ENCODE measurements at places on chromosomes 4 and X. TPM values are rescaled to one million over a fixed set of nuclear protein-coding genes. Genes with fewer than 3 reads are reported as not detected.

- peak overlapping the region; percentile 24 for H3K27ac ChIP-seq
- no peaks in the 10 kb centered on the region for H3K36me3 ChIP-seq
- H3K4me3 ChIP-seq: peak overlapping the region; percentile 72
- DNase-seq: peak; percentile 62
- no peaks in the 10 kb centered on the region for H3K27me3 ChIP-seq
These were observed 25.5 kb downstream of the TBC1D19 start for GRCh38 chr4:26609391-26609790.

- peaks cover 6% of the 10 kb centered on the region for H3K27me3 ChIP-seq
- no peak overlapping the region for H3K4me3 ChIP-seq
- DNase-seq: no peak
- no peaks in the 10 kb centered on the region for H3K4me1 ChIP-seq
These were observed 187.0 kb downstream of the MID1IP1 start for GRCh38 chrX:38988301-38988700.

GRCh38 chrX:18415386-18415785 lies 10.0 kb upstream of the CDKL5 start:
- H3K4me3 ChIP-seq: no peak overlapping the region
- no peak for DNase-seq
- no peaks in the 10 kb centered on the region for H3K27me3 ChIP-seq
- no peak overlapping the region for H3K27ac ChIP-seq
- H3K36me3 ChIP-seq: no peaks in the 10 kb centered on the region

DNA sequence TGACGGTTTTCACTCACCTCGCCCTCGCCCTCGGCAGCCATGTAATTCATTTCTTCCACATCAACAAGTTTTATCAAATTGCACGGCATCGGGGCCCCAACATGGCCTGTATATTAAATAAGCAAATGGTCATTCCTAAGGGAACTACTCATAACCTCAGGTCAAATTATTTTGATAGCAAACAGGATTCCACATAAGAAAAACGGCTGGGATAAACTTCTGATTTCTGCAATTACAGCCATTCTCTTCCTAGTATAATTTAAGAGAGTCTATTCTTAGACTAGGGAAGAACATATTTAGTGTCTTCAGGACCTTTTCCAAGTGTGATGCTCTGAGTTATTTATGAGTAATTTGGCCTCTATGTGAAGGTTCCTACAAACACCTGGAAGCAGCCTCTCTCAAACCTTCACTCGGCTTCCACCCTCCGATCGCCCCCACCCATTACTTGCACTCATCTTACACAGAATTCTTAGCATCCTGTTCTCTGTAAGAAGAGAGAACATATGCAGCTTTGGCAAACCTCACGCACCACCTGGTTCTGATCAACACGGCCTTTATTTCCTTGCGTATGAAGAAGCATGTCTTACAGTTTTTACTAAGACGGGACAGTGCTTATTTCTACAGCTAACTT lies 29.4 kb upstream of the CENPU start:
- peak overlapping the region; percentile 22 for H3K27ac ChIP-seq
- H3K4me1 ChIP-seq: peaks cover 11% of the 10 kb centered on the region
- no peaks in the 10 kb centered on the region for H3K27me3 ChIP-seq
- no peak for DNase-seq
- peaks cover 24% of the 10 kb centered on the region for H3K36me3 ChIP-seq
- no peak overlapping the region for H3K4me3 ChIP-seq

DNA sequence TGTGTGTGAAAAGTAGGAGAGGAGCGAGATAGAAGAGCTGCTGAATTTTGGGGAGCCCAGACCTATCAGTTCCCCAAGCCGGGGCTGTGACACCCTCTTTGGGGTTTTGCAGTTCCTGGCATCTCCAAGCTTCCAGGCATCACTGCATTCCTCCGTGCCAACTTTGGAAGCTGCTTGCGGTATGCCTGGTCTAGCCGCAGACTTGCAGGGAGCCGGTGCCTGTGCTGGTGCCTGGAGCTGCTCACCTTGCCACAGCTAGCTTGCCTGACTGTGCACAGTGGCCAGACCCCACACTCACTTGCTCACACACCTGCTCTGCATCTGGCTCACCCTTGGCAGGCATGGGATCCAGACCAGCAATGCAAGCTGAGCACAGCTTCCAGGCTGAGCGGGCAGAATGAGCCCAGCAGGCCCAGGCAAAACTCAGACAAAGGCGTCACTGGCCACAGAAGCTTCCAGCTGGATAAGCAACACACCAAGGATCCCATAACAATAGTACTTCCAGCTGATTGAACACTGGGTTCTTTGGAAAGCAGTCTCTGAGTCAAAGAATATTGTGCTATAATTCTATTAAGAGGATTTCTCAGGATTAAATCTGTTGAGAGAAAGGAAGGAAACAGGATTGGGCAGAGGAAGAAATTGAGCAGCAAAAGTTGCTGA lies 390.9 kb downstream of the TEX13C start:
- no peak overlapping the region for H3K4me3 ChIP-seq
- H3K27me3 ChIP-seq: no peaks in the 10 kb centered on the region
- no peak overlapping the region for H3K27ac ChIP-seq
- no peaks in the 10 kb centered on the region for H3K36me3 ChIP-seq
- H3K4me1 ChIP-seq: no peaks in the 10 kb centered on the region

- H3K4me3 ChIP-seq: no peak overlapping the region
- no peak for DNase-seq
- no peak overlapping the region for H3K27ac ChIP-seq
- H3K4me1 ChIP-seq: no peaks in the 10 kb centered on the region
- peaks cover 68% of the 10 kb centered on the region for H3K27me3 ChIP-seq
These were observed 403 bp downstream of the PHOX2B start for GRCh38 chr4:41748074-41748570.

GRCh38 chrX:7515681-7516413 lies 327.1 kb upstream of the VCX start:
- no peaks in the 10 kb centered on the region for H3K36me3 ChIP-seq
- H3K27ac ChIP-seq: no peak overlapping the region
- H3K4me1 ChIP-seq: no peaks in the 10 kb centered on the region
- H3K4me3 ChIP-seq: no peak overlapping the region

GRCh38 chr4:151957153-151957552 lies 196.3 kb upstream of the GATB start:
- H3K4me1 ChIP-seq: no peaks in the 10 kb centered on the region
- DNase-seq: no peak
- H3K4me3 ChIP-seq: no peak overlapping the region
- H3K27me3 ChIP-seq: peaks cover 19% of the 10 kb centered on the region
- H3K36me3 ChIP-seq: no peaks in the 10 kb centered on the region

DNA sequence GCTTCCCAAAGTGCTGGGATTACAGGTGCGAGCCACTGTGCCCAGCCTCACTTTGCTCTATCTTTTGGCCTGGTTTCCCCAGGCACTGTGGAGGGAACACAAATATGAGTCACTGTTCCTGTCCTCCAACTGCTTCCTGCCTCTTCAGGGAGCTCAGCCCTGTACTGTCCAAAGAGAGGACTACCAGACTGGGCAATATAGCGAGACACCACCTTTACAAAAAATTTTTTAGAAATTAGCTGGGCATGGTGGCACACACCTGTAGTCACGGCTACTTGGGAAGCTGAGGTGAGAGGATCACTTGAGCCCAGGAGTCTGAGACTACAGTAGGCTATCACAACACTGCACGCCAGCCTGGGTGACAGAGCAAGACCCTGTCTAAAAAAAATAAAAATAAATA lies 16.9 kb upstream of the WAS start:
- H3K4me1 ChIP-seq: no peaks in the 10 kb centered on the region
- no peaks in the 10 kb centered on the region for H3K27me3 ChIP-seq
- DNase-seq: no peak
- H3K4me3 ChIP-seq: no peak overlapping the region

DNA sequence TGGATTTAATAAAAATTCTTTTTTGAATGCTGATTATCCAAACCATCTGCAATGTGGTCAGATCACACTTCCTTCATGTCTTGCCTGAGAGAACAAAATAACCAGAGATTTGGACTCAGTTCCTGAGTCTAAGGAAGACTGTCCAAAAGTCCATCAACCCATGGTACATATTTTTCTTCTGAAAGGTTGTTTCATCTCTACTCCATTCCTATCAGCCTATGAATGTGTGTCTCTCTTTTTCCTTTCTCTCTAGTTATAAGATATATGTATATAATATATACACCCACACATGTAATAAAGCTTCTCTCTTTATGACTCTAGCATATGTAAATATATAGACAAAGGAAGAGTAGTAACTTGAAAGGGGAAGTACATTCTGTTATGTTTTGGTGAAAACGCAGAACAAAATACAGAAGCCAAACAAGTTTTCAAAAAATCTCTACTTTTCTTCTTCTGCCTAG lies 226.9 kb downstream of the ARHGAP24 start:
- H3K36me3 ChIP-seq: peaks cover 8% of the 10 kb centered on the region
- H3K4me3 ChIP-seq: no peak overlapping the region
- H3K27ac ChIP-seq: no peak overlapping the region
- no peak for DNase-seq

- H3K4me3 ChIP-seq: no peak overlapping the region
- DNase-seq: no peak
- no peak overlapping the region for H3K27ac ChIP-seq
- peaks cover 7% of the 10 kb centered on the region for H3K27me3 ChIP-seq
These were observed 26.6 kb upstream of the C4orf50 start for GRCh38 chr4:6044805-6045204.

GRCh38 chr4:171794528-171794927 lies 18.7 kb upstream of the GALNTL6 start:
- no peak overlapping the region for H3K27ac ChIP-seq
- no peaks in the 10 kb centered on the region for H3K4me1 ChIP-seq

GRCh38 chr4:165600959-165601683 lies 222.3 kb downstream of the CPE start:
- H3K4me1 ChIP-seq: no peaks in the 10 kb centered on the region
- no peaks in the 10 kb centered on the region for H3K27me3 ChIP-seq
- no peak overlapping the region for H3K4me3 ChIP-seq
- no peak overlapping the region for H3K27ac ChIP-seq
- no peak for DNase-seq
- no peaks in the 10 kb centered on the region for H3K36me3 ChIP-seq

- no peak for DNase-seq
- no peaks in the 10 kb centered on the region for H3K27me3 ChIP-seq
- H3K4me1 ChIP-seq: no peaks in the 10 kb centered on the region
- H3K4me3 ChIP-seq: no peak overlapping the region
- H3K36me3 ChIP-seq: peaks cover 7% of the 10 kb centered on the region
- H3K27ac ChIP-seq: no peak overlapping the region
These were observed 294.3 kb downstream of the GUCY2F start for GRCh38 chrX:109187473-109188168.

- H3K36me3 ChIP-seq: no peaks in the 10 kb centered on the region
- H3K4me1 ChIP-seq: peaks cover 25% of the 10 kb centered on the region
- no peak overlapping the region for H3K4me3 ChIP-seq
- no peak overlapping the region for H3K27ac ChIP-seq
These were observed 82.4 kb upstream of the MTM1 start for GRCh38 chrX:150486011-150486410.

- peaks cover 7% of the 10 kb centered on the region for H3K4me1 ChIP-seq
- H3K27ac ChIP-seq: no peak within 1 kb of the TSS
- no peaks in the 10 kb centered on the region for H3K36me3 ChIP-seq
- no peak for DNase-seq
- H3K4me3 ChIP-seq: no peak within 1 kb of the TSS
These were observed at the start of gene SFRP2 for GRCh38 chr4:153788413-153789276. Gene SFRP2, minus strand, starts transcription at chr4:153789083. Its CDS starts 248 bp downstream, at chr4:153788835.

- no peaks in the 10 kb centered on the region for H3K4me1 ChIP-seq
- H3K27me3 ChIP-seq: no peaks in the 10 kb centered on the region
- H3K36me3 ChIP-seq: peaks cover 6% of the 10 kb centered on the region
- no peak overlapping the region for H3K4me3 ChIP-seq
- DNase-seq: no peak
These were observed 61.5 kb upstream of the HHIP start for GRCh38 chr4:144584428-144584827.

DNA sequence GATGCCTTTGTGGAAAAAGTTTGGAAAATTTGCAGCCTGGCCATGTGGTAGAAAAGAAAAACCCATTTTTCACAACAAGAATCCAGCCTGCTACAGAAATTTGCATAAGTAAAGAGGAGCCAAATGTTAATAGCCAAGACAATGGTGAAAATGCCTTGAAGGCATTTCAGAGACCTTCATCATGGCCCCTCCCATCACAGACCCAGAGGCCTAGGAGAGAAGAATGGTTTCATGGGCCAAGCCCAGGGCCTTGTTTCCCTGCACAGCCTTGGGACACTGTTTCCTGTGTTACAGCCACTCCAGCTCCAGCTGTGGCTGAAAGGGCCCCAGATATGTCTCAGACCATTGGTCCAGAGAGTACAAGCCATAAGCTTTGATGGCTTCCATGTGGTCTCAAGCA lies 101.4 kb upstream of the LINC00632 start:
- H3K27me3 ChIP-seq: no peaks in the 10 kb centered on the region
- no peak overlapping the region for H3K27ac ChIP-seq
- no peak for DNase-seq
- H3K4me3 ChIP-seq: no peak overlapping the region

DNA sequence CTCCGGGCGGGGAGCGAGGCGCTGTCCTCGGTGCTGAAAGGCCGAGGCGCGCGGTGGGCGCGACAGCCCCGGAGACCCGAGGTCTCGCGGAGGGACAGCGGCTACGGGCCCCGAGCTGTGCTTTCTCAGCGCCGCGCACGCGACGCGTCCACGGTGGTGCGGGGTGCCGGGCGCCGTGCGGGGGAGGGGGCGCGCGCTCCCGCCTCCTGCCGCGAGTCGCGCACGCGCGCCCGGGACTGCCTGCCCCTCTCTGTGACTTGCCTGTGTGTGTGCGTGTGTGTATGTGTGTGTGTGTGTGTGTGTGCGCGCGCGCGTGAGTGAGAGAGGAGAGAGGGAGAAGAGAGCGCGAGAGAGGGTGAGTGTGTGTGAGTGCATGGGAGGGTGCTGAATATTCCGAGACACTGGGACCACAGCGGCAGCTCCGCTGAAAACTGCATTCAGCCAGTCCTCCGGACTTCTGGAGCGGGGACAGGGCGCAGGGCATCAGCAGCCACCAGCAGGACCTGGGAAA lies at the start of gene GRIA2:
Gene GRIA2, plus strand, starts transcription at position 358 of the 511 bp plus-strand sequence. CDS start 315 bp downstream, outside the sequence.
- DNase-seq: no peak
- no peaks in the 10 kb centered on the region for H3K4me1 ChIP-seq
- peaks cover 13% of the 10 kb centered on the region for H3K27me3 ChIP-seq
- H3K27ac ChIP-seq: no peak within 1 kb of the TSS
- no peak within 1 kb of the TSS for H3K4me3 ChIP-seq

GRCh38 chr4:3612281-3612680 lies 80.1 kb upstream of the LRPAP1 start:
- no peaks in the 10 kb centered on the region for H3K4me1 ChIP-seq
- peaks cover 3% of the 10 kb centered on the region for H3K27me3 ChIP-seq
- no peak for DNase-seq
- no peaks in the 10 kb centered on the region for H3K36me3 ChIP-seq

The SASH3 gene
- total RNA-seq: 317 TPM

The FABP2 gene
- not detected for total RNA-seq

The FAM47E gene
- not detected for total RNA-seq

The HDX gene
- 3.9 TPM for total RNA-seq

The TLL1 gene
- not detected for total RNA-seq

The CSN1S1 gene
- not detected for total RNA-seq

The CTAG1B gene
- total RNA-seq: not detected

The PNMA3 gene
- 0.53 TPM for total RNA-seq

Measured in natural killer cell treated with Interleukin-12 subunit alpha and Interleukin-12 subunit beta and Interleukin-15 and Interleukin-18, amount 100 ng/mL, for 72 hours (primary cell).